ENCODE measurements at places on chromosomes 2 and 18.
A peak's percentile ranks its signal among the peaks of the same experiment; 100 is the strongest.

DNA sequence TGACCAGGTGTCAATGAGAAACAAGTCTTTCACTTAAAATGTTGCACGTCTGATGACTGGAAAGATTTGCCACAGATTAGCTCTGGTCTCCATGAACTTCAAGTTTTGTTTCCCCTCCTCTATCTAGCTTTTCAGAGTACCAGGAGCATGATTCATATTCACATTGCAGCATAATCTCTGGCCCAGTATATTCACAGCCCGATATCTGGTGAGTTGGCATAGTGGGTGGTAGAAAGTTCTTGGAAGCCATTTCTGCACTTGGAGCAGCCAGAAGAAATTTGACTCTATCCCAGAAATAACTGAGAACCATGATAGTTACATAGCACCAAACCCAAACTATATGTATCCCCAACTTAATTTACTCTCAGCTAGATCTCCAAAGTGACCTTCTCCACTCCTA lies 503.9 kb downstream of the PID1 start:
- no peak for DNase-seq

DNA sequence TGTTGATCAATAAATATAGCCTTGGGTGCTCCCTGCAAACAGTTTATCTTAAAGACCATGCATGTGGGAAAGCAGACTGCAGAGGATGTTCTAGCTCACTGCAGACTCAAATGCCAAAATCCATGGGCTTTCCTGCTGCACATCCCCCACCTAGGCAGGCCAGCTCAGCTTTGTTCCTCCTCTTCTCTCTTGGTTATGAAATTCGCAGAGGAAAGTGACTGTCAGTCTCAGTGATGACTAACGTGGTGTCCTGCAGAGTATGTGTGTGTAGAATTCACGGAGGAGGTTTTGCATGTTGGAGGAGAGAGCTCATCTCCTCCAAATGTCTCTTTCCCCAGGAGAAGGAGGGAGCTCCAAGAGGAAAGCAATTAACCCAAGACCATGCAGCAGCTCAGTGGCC lies 21.4 kb upstream of the KCNS3 start:
- no peak for DNase-seq

GRCh38 chr2:69979902-69980807 lies 18.7 kb upstream of the ASPRV1 start:
- no peak for DNase-seq

GRCh38 chr2:199442173-199442572 lies 15.6 kb downstream of the SATB2 start:
- no peak for DNase-seq

DNA sequence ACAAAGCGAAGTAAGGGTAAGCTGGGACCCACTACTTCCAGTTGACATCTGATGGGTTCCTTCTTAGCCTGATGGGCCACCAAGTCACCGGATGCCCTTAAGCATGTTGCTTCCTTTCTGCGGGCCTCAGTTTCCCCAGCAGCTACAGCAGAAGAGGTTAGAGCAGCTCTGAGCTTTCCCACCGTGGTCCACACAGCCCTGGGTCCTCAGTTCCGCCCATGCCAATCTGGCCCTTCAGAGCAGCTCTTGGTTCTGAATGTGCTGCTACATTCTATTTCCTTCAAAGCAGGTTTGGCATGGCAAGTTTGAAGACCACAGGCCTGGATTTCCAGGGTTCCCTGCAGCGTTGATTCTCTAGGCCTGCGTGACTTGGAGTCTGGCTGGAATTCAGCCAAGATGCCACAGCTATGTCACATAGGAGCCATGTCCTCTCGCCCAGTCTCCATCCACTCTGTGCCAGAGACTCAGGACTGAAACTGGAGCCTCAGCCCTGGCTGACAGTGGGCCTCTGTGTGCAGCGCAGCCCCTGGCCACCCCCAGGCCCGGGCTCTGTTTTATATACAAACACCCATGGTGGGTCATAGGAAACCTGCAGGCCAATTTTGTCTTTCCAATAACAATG lies 79.6 kb downstream of the TFCP2L1 start:
- DNase-seq = no peak

DNA sequence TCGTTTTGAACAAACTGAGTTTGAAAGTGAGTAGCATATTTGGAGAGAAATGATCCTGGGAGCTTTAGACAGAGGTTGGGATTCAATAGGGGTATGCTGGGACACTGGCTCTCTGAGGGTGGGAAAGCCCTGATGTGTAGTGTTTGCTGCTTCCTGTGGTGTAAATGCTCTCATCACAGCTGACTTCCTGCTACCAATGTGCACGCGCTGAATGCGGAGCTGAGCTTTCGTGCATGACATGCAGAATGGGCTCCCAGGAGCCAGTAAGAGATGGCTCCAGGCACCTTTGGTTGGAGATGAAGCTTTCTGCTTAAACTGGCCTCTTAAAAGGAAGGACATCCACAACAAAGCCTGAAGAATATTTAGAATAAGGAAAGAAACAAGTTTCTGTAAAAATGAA lies 224.1 kb upstream of the CCDC150 start:
- DNase-seq = peak; percentile 36

DNA sequence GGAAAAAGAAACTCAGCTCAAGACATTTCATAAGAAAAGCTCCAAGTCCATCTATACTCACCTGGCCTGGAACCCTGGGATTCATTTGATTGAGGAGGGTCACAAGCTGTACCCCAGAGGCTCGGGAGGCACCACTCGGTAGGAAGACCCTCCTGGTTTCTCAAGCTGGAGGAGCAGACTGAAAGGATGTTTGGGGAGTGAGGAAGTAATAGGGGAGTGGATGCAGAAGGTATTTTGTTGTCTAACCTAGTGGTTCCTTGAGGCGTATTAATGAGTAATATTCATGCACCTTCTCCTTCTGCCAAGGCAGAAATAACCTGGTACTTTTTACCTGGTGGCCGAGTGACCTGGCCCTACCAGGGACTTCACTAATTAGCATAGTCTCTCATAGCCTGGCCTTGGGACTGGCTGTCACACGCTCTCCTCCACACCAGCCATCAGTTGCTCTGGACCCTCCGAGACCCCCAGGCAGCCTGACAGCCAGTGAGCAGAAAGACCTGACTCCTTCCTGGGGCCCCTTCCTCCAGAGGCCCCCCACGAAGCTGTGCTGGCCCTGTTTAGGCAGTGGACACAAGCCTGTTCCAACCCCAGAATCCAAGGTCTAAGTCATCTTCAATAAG lies 161.4 kb downstream of the BCL2 start:
- no peak for DNase-seq

GRCh38 chr2:106825161-106825560 lies 60.8 kb downstream of the ST6GAL2 start:
- no peak for DNase-seq

DNA sequence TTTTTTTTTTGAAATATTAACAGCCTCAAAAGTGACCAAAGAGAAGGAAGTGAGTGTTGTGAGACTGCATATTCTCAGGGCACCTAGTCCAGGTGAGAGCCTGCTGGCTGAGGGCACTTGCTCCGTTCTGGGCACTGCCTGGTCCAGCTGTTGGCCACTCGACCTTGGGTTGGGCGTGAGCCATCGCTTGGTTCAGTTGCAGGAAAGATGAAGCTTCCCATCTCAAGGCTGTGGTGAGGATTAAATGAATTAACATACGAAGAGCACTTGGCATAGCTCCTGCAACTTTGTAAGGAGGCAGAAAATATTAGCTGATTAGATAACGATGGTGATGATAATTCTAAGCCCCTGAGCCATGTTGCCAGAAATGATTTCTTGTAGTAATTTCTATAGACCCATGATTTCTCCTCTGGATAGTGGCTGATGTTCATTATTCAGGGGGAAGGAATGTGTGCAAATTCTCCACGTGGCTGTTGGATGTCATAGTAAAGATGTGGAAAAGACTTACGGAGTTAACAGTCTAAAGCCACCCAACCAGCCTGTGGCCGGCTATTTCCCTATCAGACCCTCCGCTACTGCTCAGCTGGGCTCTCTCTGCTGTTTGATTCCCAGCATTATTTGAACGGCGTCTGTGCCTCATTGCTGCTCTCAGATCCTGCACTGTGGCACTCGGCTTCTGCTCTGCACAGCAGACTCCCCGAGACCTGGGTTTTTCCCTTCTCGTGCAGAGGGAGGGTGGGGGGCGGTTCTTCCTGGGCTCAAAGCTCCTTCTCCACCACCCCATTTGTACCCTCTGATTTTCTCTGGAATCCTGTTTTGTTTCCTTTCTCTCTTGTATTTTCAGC lies 221.1 kb downstream of the GALR1 start:
- no peak for DNase-seq

DNA sequence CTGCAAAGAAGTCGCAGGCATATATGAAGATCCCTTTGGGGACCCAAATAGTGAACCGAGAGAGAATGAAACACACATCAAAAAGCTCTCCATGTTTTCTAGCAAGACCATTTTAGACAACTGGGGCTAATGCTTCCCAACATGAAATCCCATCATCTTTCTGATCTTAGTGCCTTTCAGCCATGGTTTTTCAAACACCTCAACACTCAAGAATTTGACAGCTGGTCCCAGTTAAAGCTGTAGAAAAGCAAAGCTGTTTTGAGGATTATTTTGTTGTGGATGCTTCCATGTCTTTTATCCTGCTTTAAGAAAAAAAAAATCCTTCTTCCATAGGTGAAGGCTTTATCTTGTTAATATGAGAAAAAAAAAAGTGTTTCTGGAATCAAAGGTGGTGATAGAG lies 259.1 kb downstream of the STK39 start:
- DNase-seq = no peak

DNA sequence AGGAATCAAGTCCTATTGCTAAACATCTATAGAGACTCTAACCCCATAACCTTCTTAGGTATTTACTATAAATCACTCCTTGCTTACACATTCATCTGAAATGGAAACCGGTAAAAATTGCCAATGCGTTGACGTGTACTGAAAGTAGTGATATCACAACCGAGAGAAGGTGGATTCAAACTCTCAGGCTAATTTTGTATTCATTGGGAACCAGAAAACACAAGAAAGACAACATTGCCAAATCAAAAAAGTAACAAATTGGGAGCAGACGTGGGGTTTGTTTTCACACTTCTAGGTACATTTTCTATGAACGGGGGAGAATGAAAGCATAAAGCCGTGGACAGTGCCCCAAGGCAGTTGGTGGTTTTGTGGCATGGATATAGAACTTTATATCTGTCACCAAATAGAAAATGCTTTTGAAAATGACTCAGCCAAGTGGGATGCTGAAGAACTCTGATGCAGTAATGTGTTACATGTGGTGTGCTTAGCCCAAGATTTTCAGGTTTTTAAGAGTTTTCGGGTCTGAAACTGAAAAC lies 155.1 kb upstream of the RASGRP3 start:
- no peak for DNase-seq

- no peak for DNase-seq
Measured at GRCh38 chr2:239589833-239590232, 189.0 kb upstream of the HDAC4 start.
